Osteocyte (in vitro differentiated cells): ENCODE measurements at places on chromosomes 12 and 14.

- H3K4me3 ChIP-seq = no peak overlapping the region
- no peaks in the 10 kb centered on the region for H3K27me3 ChIP-seq
- H3K36me3 ChIP-seq = no peaks in the 10 kb centered on the region
- H3K4me1 ChIP-seq = peaks cover 37% of the 10 kb centered on the region
- no peak overlapping the region for H3K27ac ChIP-seq
- DNase-seq = no peak
These were observed 2.1 kb upstream of the LGALS3 start for GRCh38 chr14:55126932-55127459.

DNA sequence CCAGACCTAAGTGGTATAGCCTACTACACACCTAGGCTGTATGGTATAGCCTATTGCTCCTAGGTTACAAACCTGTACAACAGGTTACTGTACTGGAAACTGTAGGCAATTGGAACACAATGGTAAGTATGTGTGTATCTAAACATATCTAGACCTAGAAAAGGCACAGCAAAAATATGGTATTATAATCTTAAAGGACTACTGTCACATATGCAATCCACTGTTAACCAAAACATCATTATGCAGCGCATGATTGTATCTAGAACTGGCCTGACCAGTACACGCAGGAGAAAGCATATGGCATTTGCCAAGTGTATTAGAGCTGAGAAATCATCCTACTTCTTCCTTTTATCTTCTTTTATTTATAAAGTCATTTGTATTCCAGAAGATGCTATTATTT, 75.5 kb downstream of the SLC8A3 start:
- H3K36me3 ChIP-seq = no peaks in the 10 kb centered on the region
- DNase-seq = no peak
- no peak overlapping the region for H3K27ac ChIP-seq
- no peak overlapping the region for H3K4me3 ChIP-seq
- H3K27me3 ChIP-seq = no peaks in the 10 kb centered on the region

DNA sequence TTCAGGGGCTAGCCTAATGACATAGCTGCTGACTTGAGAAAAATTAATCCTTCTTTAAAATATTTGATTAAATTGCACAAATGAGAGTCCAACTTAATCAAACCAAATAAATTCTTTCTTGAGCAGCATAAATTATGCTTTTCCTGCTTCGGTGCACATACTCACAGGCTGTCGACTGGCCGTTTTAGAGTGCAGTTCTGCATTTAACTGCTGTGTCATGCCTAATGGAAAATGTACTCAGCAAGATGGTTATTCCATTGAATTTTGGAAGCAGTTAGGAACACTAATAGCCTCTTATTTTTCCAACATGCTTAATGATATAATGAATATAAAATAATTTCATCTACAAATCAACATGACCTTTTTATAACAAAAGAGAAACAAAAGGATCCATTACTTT, 266.1 kb upstream of the LRIG3 start:
- no peaks in the 10 kb centered on the region for H3K4me1 ChIP-seq
- no peak for DNase-seq

GRCh38 chr14:75158843-75159614, 17.4 kb downstream of the TMED10 start:
- no peak overlapping the region for H3K27ac ChIP-seq
- no peaks in the 10 kb centered on the region for H3K36me3 ChIP-seq
- no peaks in the 10 kb centered on the region for H3K27me3 ChIP-seq

- H3K4me1 ChIP-seq = peaks cover 37% of the 10 kb centered on the region
- H3K27ac ChIP-seq = no peak overlapping the region
- no peak overlapping the region for H3K4me3 ChIP-seq
- H3K36me3 ChIP-seq = no peaks in the 10 kb centered on the region
- no peaks in the 10 kb centered on the region for H3K27me3 ChIP-seq
These were observed 91.7 kb downstream of the TMX1 start for GRCh38 chr14:51331486-51332367.

DNA sequence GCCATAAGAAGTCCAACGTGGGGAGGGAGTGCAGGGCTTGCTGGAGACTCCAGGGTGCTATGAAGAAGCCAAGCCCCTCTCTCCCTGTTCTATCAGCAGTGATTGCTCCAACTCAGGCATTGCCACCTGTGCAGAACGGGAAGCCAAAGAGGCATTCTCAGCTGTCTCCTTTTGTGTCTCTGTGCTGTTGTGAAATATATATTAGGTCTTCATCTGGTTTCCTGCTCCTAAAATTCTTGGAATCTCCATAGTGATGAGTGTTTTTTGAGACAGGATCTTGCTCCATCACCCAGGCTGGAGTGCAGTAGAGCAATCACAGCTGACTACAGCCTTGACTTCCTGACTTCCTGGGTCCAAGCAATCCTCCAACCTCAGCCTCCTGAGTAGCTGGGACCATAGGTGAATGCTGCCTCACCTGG, 51.2 kb upstream of the AEBP2 start:
- DNase-seq = no peak
- no peak overlapping the region for H3K4me3 ChIP-seq
- H3K4me1 ChIP-seq = peaks cover 2% of the 10 kb centered on the region
- no peak overlapping the region for H3K27ac ChIP-seq
- no peaks in the 10 kb centered on the region for H3K36me3 ChIP-seq

DNA sequence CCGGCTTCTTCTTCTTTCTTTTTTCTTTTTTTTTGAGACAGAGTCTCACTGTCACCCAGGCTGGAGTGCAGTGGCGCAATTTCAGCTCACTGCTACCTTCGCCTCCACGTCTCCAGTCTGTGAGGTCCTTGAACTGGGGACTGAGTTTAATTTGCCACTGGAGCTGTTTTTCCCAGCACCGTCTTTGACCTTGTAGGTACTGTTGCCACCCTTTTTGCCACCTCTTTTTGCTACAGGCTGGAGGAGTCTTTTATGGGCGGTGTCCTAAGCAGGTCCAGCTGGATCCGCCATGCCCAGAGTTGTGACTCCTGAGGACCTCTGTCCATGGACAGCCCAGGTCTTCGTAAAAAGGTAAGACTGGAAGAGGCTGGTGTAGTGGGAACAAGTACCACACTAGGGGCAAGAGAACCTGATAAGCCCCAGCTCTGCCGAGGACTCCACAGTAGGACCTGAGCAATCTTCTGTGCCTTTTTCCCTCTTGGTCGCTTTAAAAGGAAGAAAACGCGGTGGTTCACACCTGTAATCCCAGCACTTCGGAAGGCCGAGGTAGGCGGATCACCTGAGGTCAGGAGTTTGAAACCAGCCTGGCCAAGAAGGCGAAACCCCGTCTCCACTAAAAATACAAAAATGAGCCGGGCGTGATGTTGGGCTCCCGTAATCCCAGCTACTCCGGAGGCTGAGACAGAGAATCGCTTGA, 946 bp downstream of the RNU4-2 start:
- H3K36me3 ChIP-seq = no peaks in the 10 kb centered on the region
- peaks cover 16% of the 10 kb centered on the region for H3K4me1 ChIP-seq
- no peak overlapping the region for H3K27ac ChIP-seq
- no peaks in the 10 kb centered on the region for H3K27me3 ChIP-seq
- no peak for DNase-seq

DNA sequence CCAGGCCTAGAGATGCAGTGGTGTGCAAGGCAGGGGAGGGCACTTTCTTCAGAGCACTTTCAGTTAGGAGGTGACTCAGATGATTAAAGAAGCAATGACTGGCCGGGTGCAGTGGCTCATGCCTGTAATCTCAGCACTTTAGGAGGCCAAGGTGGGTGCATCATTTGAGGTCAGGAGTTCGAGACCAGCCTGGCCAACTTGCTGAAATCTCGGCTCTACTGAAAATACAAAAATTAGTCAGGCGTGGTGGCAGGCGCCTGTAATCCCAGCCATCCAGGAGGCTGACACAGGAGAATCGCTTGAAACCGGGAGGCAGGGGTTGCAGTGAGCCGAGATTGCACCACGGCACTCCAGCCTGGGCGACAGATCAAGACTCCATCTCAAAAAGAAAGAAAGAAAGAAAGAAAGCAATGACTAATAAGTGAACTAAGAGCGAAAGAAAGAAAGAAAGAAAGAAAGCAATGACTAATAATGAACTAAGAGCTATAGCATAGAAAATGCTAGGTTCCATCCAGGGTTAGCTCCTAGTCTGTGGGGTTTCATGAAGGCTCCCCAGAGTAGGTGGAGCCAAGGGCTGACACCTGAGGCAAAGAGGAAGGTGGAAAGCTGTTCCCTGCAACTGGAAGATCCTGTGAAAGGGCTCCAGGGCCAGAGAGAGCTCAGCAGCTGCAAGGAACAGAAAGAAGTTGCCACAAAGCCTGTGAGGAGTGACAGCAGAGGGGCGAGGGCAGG, 334.5 kb downstream of the CACNA1C start:
- H3K4me1 ChIP-seq = peaks cover 27% of the 10 kb centered on the region
- H3K36me3 ChIP-seq = peaks cover 2% of the 10 kb centered on the region
- DNase-seq = no peak
- no peak overlapping the region for H3K27ac ChIP-seq

GRCh38 chr12:52074971-52075724, 4.4 kb upstream of the SMIM41 start:
- peaks cover 50% of the 10 kb centered on the region for H3K4me1 ChIP-seq
- H3K36me3 ChIP-seq = peaks cover 32% of the 10 kb centered on the region
- H3K4me3 ChIP-seq = no peak overlapping the region
- no peaks in the 10 kb centered on the region for H3K27me3 ChIP-seq
- peak overlapping the region; percentile 87 for H3K27ac ChIP-seq

- no peak overlapping the region for H3K4me3 ChIP-seq
- peaks cover 9% of the 10 kb centered on the region for H3K36me3 ChIP-seq
- no peak for DNase-seq
- no peaks in the 10 kb centered on the region for H3K27me3 ChIP-seq
- H3K27ac ChIP-seq = no peak overlapping the region
- H3K4me1 ChIP-seq = no peaks in the 10 kb centered on the region
These were observed 211.0 kb downstream of the SSPN start for GRCh38 chr12:26406391-26406790.

GRCh38 chr12:117360222-117360550, 1.2 kb downstream of the NOS1 start:
- no peak for DNase-seq
- H3K27me3 ChIP-seq = peaks cover 66% of the 10 kb centered on the region
- H3K36me3 ChIP-seq = no peaks in the 10 kb centered on the region
- H3K4me3 ChIP-seq = no peak overlapping the region
- peaks cover 4% of the 10 kb centered on the region for H3K4me1 ChIP-seq

GRCh38 chr12:64724201-64724745, 34.9 kb downstream of the GNS start:
- H3K36me3 ChIP-seq = peaks cover 43% of the 10 kb centered on the region
- no peak overlapping the region for H3K4me3 ChIP-seq
- no peak overlapping the region for H3K27ac ChIP-seq
- no peaks in the 10 kb centered on the region for H3K27me3 ChIP-seq
- H3K4me1 ChIP-seq = no peaks in the 10 kb centered on the region

DNA sequence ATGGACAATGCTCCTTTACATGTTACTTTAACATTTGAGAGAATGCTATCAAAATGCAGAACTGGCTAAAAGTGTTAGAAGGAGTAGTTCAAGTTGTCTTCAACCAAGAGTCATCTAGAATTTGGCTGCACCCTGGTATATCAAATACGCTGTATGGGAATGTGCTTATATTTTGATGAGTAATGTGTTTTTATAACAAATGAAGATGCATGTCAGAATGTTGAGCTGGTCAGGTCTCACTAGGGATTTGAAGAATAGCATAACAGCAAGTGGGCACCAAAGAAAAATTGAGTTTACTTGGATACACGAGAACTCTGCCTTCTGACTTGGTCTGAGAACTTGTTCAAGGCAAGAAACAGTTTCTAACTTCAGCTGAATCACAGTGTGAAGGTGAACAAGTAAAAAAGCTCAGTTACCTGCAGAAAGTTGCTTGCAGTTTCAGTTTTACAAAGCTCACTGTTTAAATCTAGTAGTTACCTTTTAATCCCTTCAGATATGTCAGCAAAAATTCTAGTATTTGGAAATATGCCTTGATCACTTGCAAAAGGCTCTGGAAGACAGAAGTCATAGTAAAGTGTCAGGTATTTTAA, 82.3 kb downstream of the PDE3A start:
- no peaks in the 10 kb centered on the region for H3K27me3 ChIP-seq
- no peak overlapping the region for H3K4me3 ChIP-seq
- H3K4me1 ChIP-seq = peaks cover 43% of the 10 kb centered on the region
- peak overlapping the region; percentile 60 for H3K27ac ChIP-seq

GRCh38 chr14:77131206-77131605, 10.4 kb downstream of the ZDHHC22 start:
- peaks cover 2% of the 10 kb centered on the region for H3K4me1 ChIP-seq
- H3K27me3 ChIP-seq = peaks cover 47% of the 10 kb centered on the region
- H3K36me3 ChIP-seq = no peaks in the 10 kb centered on the region
- no peak overlapping the region for H3K4me3 ChIP-seq
- no peak for DNase-seq

DNA sequence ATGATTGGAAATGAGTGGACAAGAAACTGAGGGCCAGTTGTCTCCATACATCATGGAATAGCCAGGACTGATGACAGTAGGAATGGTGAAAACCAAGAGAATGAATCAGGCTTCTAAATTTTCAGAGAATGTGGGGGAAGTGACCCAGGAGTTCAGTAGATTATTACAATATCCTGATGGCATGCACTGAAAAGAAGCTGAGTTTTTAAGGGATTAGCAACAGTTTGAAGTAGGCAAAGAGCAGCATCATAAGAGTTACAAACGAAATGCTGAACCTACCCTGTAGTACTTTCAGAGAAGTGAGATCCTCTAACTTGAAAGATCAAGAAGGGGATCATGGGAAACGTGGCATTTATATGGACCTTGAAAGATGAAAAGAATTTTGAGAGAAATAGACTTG, 13.2 kb downstream of the SLC2A14 start:
- no peak overlapping the region for H3K4me3 ChIP-seq
- peaks cover 22% of the 10 kb centered on the region for H3K4me1 ChIP-seq
- H3K36me3 ChIP-seq = no peaks in the 10 kb centered on the region
- no peak for DNase-seq
- H3K27ac ChIP-seq = peak overlapping the region; percentile 92

DNA sequence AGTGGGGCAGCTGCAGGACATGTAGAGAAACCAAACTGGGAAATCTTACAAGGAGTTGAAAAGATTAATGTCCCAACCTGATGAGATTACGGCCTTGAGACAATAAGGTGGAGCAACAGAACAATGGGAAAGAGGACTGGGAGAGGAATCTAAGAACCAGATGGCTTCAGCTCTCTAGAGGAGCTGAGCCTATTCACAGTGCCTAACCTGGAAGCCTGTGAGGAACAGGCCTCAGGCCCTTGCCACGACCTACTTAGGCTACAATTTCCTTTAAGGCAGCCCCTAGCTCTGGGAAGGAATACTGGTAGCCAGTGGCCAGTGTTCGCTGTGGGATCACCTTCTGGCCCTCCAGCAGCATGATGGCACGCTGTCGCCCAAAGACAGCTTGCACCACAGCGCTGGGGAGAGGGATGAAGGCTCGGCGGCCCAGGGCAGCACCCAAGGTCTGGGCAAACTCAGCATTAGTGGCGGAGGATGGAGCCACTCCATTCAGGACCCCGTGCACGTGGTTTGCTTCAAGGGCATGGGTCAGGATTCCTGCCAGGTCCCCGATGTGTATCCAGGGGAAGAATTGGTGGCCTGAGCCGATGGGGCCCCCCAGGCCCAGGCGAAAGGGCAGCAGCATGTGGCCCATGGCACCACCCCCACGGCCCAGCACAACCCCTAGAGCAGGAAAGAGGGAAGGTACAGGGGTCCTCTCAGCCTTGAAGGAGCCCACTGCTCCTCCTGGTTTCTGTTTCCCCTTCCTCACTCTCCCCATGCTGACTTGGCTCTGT, 2.6 kb downstream of the SDR39U1 start:
- H3K27me3 ChIP-seq = no peaks in the 10 kb centered on the region
- no peak for DNase-seq
- H3K4me3 ChIP-seq = no peak overlapping the region
- H3K4me1 ChIP-seq = peaks cover 42% of the 10 kb centered on the region
- no peak overlapping the region for H3K27ac ChIP-seq
